Adrenal gland (tissue), 19 donors: ENCODE measurements at places on chromosomes 4 and X. TPM values are rescaled to one million over a fixed set of nuclear protein-coding genes. Genes with fewer than 3 reads are reported as not detected.

The POU3F4 gene
- not detected for total RNA-seq

DNA sequence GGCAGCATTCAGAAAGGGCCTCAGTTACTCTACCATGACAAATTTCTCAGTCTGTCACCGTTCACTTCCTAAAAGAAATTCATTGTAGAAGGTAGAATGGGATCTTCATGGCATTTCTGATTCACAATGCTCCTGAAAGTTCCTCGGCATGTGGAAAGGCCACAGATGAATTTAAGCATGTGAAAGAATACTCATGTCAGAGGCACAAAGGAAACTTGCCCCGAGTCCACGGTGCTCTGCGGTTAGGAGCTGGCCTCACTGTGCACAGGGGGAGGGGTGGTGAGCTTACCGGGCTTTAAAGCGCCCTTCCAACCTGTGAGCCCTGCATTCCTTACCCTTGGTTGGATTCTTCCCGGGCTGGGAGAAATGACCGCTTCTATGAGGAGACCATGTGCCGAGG is 9.3 kb downstream of the TKTL1 start:
- DNase-seq: no peak

GRCh38 chrX:20374900-20375438 is 108.3 kb upstream of the RPS6KA3 start:
- peak; percentile 27 for DNase-seq

DNA sequence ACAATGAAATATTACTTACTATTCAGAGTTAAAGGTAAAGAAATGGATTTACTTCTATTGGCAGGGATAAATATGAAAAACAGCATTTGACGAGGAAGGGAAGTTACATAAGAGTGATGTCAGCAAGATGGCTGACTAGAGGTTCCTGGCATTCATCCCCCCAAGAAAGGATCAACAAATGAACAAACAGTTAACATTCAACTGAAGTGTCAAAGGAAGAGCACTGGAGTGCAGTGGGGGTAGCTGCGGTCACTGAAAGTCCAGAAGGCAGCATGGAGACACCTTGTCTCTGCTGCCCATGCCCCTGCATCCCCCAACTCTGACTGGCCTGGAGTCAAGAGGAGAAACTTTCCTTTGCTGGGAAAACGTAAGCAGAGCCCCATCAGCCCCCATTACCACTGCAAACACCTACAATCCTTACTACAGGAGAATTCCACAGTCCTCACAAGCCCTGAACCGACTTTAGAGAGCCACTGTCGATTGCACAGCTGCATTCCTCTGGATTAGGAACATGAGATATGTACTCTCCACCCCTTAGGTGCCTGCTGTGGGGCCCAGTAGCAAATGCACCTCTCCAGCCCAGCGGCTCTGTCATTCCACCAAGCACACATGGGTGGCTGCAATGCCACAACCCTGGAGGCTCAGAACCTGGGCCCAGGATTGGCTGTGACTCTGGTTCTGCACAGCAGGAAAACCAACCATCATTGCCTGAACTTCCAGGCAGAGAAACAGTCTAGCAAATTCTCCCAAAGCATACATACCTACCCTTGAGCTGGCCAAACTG is 79.5 kb downstream of the CBR4 start:
- no peak for DNase-seq

The SMARCA5 gene
- 58.3 TPM for total RNA-seq

The S100P gene
- total RNA-seq: 0.72 TPM

DNA sequence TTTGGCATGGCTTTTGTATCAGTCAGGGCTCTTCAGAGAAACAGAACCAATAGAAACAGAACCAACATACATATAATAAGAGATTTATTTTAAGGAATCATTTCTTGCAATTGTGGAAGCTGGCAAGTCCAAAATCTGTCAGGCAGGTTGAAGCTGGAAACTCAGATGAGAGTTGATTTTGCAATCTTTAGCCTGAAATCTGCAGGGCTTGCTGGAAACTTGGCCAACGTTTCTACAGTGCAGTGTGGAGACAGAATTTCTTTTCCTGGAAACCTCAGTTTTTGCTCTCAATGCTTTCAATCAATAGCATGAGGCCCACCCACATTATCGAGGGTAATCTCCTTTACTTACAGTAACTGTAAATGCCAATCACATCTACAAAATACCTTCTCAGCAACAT is 45.4 kb downstream of the COMMD8 start:
- DNase-seq: no peak

The GLRA2 gene
- not detected for total RNA-seq

The ABHD18 gene
- total RNA-seq: 9.4 TPM

The SPON2 gene
- 101 TPM for total RNA-seq

The ADAM29 gene
- 0.06 TPM for total RNA-seq

The C1QTNF7 gene
- 0.09 TPM for total RNA-seq

The C4orf51 gene
- total RNA-seq: not detected

GRCh38 chr4:94127707-94128328 is 79.8 kb upstream of the SMARCAD1 start:
- DNase-seq: no peak

The RASL11B gene
- 1.3 TPM for total RNA-seq

- no peak for DNase-seq
These were observed 4.9 kb upstream of the ATP2B3 start for GRCh38 chrX:153512501-153512893.

- peak; percentile 55 for DNase-seq
These were observed 433 bp downstream of the MMAA start for GRCh38 chr4:145619639-145619996.

- DNase-seq: no peak
These were observed 11.1 kb upstream of the GPM6A start for GRCh38 chr4:175823015-175823742.

The CT83 gene
- total RNA-seq: not detected

The FATE1 gene
- 1.7 TPM for total RNA-seq

The ZXDA gene
- total RNA-seq: 6.8 TPM

DNA sequence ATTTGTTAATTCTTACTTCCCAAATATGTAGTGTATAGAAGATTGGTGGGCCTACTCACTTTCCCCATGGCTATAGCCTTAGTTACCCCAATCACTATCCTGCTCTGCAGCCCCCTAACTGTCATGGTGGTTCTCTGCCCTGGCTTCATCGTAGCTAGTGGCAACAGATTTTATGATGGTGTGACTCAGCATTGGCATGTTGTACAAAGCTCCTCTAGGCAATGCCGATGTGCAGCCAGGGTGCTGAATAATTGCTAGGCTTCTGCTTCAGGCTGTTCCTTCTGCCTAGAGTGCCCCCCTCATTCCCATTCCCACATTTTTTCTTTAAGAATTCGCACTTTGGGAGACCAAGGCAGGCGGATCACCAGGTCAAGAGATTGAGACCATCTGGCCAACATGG is 35.2 kb downstream of the AFF2 start:
- DNase-seq: no peak
